ENCODE measurements at places on chromosomes 1 and 21.

DNA sequence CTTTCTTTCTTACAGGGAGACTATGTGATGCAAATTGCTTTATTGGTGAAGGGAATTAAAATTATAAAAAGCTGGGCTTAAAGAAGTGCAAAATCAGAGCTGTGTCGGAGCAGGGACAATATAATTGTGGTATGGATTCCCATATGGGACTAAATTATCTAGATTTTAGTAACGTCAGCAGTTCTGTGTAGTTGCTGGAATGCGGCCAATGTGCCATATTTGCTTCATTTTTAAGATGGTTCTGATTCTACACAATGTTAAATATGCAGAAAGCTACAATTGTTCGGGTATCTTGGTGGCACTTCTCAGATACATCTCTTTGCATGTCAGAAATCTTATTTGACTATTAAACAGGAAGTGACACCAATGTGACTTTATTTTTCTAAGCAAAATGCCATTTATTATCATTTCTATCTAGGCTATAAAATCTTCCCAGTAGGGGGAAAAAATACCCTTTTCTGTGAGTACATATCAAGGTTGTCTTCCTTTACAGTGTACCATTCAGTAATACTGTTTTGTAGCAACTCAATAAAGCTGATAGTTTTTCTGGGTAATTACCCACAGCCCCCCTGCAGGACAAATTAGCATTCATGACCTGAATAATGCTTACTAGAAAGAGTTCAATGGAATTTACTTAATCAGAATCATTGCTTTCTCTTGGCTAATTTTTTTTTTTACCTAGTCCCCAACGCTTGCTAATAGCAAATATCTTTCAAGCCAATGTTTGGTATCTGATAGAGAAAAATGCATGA, 288.3 kb upstream of the ADGRL2 start:
- DNase-seq, result no peak

DNA sequence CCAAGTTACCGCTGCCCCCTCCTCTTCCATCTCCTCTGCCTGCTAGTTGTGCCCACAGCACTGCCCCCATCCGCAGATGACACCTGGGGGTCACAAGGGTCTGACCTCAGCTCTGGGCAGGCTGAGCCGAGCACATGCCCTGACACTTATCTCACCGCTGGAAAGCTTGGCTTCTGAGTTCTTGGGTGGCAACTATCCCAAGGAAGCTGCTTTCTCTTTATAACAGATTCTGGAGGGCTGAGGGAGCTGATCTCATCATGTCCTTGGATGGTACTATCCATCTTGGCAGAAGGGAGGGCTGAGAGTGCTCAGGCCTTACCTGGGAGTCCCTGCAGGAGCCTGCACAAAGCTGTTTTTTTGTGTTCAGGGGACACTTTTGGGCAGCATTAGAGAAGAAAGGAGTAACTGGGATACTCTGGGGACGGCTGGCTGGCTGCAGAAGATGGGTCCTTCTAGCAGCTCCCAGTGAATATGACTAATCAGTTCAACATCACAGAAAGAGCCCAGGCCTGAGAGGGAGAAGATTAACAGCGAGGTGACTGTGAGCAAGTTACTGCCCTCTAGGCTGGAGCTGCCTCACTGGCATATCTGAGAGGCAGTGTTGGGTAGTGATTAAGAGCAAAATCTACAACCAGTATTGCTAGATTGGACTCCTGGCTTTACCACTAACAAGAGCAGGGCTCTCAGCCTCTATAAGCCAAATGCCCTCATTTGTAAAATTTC, 71.6 kb downstream of the PLXNA2 start:
- DNase-seq, result no peak

- DNase-seq, result no peak
These were observed 18.6 kb upstream of the PTPRC start for GRCh38 chr1:198620218-198620617.

DNA sequence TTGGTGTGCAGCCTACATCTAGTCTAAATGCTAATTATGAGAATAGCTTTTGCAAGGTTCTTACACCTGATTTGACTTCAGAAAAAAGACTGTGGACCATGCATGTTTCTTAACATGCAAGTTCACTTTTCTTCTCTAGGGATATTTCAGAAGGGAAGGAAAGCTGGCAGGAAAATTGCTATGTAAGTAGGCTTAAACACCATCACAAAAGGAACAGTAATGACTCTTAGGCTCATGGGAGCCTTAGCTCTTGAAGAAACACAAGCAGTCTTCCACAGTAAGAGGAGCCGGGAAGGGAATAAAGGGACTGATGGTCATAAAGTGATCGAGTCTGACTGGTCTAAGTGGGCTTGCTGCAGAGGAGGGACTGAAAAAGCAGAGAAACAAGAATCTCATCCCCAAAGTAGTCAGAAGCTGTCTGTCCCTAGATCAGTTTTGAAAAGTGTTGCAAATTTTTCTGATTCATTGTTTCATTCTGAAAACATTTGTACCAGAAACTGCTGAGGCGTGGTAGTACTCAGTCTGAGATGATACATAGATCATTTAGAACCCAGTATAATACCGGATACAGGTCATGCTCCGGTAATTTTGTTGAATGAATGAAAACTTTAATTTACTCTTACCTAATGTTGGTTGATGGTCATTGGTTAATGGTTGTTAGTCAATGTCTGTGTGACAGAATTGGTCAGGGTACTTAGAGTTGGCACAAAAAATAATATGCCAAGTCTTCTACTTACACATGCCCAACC, 40.9 kb downstream of the SMYD2 start:
- no peak for DNase-seq
